ENCODE measurements at places on chromosomes 5 and 9.

- no peak for DNase-seq
These were observed 3.3 kb downstream of the MUSK start for GRCh38 chr9:110671849-110672248.

DNA sequence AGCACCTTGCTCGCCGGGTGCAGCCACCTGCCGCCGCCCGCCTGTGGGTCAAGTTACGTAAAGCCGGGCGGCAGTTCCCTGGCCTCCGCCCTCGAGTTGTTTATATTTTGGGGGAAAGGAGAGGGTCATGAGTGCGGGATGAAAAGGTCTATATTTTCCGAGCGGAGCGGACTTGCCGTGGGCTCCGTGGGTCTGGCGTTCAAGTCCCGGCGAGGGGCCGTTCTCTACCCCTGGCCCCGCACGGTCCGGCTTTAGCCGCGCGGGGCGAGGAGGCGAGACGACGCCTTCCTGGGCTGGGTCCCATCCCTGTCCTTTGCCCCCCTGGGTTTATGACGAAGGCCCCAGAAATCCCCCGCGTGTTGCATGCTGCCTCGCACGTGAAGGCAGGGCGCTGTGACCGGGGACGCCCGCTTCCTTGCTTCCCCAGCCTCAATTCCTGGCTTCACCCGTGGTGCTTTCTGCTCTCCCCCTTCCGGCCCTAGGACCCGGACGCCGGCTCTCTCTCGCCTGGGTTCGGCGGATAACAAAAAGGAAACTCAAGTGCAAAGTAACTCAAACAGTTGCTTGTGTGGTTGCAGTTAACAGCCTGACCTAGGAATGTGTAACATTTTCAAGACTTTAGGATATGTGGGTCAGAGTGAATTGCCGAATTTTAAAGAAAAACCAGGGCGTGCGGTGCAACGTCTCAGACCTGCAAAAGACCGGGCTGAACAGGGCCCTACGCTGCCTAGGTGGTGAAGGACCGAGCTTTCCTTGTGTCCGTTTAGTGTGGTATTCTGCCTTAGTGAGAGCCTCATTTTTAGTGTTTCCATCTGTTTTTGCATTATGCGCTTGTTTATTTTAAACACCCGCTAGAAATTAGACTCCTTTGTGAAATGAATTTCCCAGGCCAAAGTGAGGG lies 810 bp downstream of the VPS13A start:
- DNase-seq: no peak

- no peak for DNase-seq
These were observed 10.4 kb upstream of the CMBL start for GRCh38 chr5:10317825-10318682.

GRCh38 chr9:108394726-108395125 lies 461.1 kb downstream of the ACTL7B start:
- DNase-seq: no peak

GRCh38 chr9:7827056-7827455 lies 27.5 kb upstream of the DMAC1 start:
- DNase-seq: no peak

GRCh38 chr9:16039218-16039987 lies 486.6 kb downstream of the CCDC171 start:
- no peak for DNase-seq

- peak; percentile 16 for DNase-seq
These were observed 56.4 kb upstream of the RPL26L1 start for GRCh38 chr5:172902497-172903472.

DNA sequence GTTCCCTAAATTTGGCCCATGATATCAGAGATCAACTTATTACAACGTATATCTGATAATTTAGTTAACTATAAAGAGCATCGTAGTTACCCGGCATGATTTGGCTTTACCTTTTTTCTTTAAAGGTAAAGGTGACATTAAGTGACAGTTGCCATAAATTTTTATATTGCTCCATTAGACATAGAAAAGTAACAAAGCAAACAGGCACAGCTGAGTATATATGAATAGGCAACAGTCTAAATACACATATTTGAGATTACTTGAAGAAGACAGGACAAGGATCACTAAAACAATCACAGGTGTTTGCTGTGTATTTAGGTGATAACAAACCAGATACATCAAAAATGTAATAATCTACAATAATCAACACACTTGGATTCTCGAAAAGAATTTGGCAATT lies 34.8 kb downstream of the RFX3 start:
- no peak for DNase-seq

GRCh38 chr9:1332156-1332555 lies 282.0 kb downstream of the DMRT2 start:
- DNase-seq: no peak

All from iPS DF 6.9 (cell line).